Stimulated activated effector memory CD8-positive, alpha-beta T cell treated with anti-CD3 and anti-CD28 coated beads, Interleukin-12 subunit alpha, Interleukin-12 subunit beta, amount 100 ng/mL, for 72 hours (primary cell): ENCODE measurements at places on chromosomes 3 and 15.

- DNase-seq: no peak
Observed at GRCh38 chr3:9129365-9129764, 120.1 kb downstream of the SRGAP3 start.

- no peak for DNase-seq
Observed at GRCh38 chr3:105791131-105791530, 77.7 kb downstream of the CBLB start.

DNA sequence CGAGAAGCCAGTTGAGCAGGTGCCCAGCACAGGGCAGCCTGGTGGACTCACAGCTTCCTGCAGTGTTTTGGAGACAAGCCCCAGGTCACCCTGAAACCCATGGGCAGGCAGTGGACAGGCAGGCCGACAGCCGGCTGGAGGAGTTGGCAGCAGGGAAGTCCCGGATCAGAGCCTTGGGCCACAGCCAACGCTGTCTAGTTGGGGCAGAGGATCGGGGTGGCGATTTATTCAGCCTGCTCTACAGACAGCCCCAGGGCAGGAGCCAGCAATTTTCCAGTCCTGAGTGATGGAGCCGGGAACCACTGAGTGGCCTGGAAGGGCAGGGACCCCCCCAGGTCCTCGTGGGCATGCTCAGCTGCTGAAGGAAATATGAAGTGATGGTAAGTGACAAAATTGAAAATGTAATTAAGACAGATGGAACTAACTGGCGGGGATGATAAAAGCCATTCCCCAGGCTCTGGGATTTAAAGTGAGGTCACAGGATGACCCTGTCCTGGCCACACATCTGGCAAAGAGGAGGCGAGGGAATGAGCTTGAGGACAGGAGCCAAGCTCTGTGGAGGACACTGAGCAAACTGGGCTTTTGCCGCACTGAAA, 34.4 kb upstream of the TBC1D21 start:
- no peak for DNase-seq

DNA sequence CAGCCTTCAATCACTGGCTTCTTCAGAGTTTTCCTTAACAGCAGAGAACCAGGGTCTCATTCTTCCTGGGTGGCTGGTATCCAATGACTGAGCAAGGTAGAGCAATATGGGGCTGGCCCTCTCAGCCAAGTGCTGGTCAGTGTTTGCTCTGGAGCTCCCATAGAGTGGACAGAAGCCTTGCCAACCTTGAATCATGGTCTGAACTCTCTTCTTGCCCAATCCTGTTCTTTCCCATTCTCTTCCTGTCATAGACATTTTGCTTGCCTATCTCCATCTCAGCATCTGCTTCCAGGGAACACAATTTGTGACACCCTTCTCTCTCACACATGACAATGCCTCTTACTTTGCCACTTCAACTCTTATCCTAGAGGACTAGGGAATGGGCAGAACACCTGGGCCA, 245.6 kb upstream of the PEX5L start:
- no peak for DNase-seq

DNA sequence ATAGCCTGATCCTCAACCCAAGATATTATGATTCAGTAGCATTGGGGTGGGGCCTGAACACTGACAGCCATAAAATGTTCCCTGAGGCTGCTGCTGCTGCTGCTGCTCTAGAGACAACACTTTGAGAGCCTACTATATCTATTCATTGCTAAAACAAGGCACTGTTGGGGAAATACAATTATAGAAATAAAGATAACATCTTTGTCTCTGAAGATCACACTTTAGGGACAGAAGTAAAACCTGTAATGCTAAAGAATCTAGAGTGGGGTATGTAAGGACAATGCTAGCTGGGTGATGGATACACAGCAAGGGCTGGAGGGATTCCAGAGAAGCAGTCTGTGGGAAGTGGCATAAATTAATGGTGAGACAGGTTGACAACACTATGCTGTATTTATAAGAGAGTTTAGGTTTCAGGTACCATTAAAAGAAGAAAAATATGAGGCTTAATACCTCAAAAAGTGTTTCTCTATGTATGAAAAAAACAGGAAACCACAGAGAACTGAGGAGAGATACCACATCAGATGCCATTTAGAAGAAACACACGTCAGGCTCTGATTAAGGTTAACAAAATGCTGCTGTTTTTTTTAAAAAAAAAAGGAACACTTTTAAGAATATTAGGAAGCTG, 115.9 kb downstream of the CBLB start:
- no peak for DNase-seq

GRCh38 chr3:113873293-113873692, 34.7 kb downstream of the GRAMD1C start:
- no peak for DNase-seq

DNA sequence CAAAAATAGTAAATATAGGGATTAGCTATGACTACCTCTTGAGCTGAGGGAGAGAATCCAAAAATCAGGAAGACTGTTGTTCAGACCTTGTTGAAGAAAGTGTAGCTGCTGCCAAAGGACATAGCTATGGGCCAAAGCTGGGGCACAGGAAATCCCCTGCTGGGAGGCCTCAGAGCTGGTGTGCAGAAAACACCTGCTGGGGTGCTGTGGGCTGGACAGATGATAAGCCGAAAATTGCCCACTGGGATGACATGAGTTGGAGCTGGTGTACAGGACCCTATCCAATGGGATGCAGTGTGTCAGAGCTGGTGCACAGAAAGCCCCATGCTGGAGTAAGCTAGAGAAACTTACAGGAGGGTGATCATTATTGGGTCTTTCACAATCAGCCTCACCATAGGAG, 121.9 kb downstream of the NEO1 start:
- DNase-seq: no peak

DNA sequence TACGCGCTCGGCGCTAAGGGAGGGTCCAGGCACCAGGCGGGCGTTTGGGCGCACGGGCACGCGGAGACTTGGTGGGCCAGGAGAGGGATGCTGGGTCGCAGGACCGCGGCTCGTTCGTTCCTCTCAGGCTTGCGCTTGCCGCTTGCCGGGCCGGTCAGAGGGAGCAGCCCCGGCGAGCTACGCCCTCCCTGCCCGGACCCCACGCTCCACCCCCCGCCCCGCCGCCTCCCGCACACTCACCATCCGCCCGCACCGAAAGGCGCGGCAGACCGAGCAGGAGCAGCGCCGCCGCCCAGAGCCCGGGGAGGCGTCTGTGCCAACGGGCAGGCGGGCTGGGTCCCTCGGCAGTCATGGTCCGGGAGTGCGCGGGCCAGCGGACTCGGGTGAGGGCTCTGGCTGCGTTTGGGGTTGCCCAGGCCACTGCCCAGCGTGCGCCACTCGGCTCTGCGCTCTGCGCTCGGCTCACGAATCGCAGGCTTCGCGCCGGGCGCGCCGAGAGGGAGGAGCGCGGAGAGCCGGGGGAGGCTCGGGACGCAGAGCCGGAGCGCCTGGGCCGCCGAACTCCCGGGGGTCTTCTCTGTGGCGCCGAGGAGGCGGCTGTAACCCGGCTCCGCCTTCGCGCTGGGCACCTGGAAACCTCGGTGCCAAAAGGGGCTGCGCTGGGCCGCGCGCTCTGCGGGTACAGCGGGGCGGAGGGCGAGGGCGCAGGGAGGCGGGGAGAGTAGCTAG, at the start of gene SUSD5:
SUSD5 (minus strand) TSS at position 365 of the 729 bp plus-strand sequence; CDS start at position 352, 13 bp downstream.
- DNase-seq: no peak

DNA sequence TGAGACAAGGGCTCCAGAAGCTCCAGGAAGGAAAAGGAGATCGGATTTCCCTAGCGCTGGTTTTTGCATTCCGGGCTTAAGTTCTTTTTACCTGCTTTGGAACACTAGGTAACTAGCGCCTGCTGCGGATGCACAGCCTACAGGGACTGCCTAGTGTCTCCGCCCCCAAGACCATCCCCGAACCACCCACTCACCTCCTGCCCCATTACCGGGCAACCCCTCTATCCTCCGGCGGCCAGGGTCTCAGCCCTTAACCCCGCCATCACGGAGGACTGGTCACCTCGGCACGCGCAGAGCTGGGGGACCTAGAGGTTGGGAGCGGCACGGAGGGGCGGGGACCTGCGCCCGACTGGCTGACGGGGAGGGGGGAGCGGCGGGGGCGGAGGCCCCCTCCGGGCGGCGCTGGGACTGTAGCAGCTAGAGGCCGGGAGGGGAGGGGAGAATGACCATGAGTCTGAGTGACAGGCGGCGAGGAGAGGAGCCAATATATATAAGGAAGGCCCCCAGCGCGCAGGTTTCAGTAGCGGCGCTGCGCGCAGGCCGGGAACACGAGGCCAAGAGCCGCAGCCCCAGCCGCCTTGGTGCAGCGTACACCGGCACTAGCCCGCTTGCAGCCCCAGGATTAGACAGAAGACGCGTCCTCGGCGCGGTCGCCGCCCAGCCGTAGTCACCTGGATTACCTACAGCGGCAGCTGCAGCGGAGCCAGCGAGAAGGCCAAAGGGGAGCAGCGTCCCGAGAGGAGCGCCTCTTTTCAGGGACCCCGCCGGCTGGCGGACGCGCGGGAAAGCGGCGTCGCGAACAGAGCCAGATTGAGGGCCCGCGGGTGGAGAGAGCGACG, at the start of gene DLL4:
DLL4 (plus strand) TSS at position 520 of the 839 bp plus-strand sequence. CDS start 329 bp downstream, outside the sequence.
- no peak for DNase-seq
